ENCODE measurements at places on chromosomes 4 and X.
A peak's percentile ranks its signal among the peaks of the same experiment; 100 is the strongest.

DNA sequence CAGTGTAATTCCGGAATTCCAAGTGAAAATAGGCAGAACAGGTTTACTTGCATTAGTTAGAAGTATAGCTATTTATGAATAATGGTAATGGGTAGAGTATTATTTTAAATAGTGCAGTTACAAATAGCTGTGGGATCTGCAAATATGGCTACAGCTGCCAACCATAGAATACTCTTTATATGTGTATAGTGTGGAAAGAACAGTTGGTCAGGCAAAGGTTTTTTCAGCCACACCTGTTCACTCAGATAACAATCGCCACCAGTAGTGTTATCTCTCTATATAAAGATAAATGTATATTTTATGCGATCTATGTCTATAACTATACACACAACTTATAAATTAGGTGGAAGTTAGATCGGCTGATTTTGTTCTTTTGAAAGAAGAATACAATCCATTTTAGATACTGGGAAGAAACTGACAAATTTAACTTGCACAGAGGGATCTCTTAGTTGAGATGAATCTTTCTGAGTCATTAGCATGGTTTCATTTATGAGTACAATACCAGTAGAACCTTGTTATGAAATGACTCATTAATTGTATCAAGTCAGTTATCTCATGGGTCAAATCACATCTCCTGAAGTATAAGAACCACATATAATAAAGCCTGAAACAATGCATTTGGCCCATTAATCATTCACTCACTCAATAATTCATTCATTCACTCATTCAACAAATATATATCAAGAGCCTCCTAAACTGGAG is 100.9 kb upstream of the NR3C2 start:
- no peak for DNase-seq

DNA sequence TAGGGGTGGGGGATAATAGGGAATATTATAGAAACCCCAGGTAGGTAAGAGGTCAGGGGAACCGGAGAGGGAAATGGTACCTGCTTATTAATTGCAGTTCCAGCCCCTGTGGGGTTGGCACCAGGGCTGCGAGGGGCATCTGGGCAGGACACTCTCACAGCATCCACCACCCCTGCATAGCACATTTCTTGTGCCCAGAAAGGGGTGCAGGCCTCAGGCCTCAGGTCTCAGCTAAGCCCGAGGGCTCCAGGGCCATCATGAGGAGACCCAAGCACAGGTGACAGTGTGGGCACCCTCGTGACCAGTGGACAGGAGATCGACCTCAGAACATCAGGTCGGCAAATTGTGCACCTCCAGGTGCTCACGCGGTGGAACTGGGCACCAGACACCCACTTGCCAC is 164.7 kb downstream of the EVC2 start:
- DNase-seq = no peak

DNA sequence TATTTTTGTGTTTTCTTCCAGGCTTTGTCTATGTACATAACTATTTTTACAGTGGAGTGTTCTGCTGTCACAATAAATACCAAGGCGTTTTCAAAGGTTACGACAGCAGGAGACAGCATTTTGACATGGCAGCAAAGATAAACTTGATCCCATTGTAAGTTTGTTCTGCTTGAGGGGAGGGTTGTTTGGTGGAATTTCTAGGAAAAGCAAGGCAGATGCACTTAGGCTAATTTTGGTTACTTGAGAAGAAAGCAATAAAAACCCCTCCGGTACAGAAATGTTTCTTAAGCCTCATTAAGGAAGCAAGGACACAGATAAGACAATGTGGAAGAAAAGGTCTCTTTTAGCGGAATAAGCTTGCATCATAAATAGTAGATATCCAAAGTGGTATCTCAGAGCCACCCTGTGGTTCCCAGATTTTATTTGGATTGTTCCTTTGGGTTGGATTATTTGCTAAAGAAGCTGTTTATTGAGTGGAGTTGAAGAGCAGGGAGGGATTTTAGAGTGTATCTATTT is 54.3 kb downstream of the CLCN5 start:
- DNase-seq = no peak

DNA sequence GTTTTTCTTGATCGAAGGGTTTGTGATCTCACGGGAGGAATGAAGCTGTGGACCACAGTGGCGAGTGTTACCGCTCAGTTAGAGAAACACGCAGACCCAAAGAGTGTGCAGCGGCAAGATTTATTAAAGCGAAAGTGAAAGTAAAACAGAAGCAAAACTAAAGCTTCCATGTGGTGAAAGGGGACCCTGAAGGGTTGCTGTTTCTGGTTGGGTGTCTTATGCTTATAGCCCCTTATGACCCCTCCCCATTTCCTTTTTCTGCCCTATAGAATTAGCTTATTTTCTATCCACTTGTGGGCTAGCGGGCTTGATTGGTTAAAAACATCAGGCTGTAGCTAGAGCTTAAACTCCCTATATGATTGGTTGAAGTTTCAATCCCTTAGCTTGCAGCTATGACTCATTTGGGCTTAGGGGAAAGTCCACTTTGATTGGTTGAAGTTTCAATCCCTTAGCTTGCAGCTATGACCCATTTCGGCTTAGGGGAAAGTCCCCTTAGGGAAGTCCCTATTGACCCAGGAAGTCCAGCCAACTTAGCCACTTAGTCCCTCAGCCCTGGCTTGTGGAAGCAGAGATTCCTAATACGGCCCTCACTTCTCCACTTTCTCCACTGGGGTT is 171.2 kb upstream of the NWD2 start:
- DNase-seq = no peak

DNA sequence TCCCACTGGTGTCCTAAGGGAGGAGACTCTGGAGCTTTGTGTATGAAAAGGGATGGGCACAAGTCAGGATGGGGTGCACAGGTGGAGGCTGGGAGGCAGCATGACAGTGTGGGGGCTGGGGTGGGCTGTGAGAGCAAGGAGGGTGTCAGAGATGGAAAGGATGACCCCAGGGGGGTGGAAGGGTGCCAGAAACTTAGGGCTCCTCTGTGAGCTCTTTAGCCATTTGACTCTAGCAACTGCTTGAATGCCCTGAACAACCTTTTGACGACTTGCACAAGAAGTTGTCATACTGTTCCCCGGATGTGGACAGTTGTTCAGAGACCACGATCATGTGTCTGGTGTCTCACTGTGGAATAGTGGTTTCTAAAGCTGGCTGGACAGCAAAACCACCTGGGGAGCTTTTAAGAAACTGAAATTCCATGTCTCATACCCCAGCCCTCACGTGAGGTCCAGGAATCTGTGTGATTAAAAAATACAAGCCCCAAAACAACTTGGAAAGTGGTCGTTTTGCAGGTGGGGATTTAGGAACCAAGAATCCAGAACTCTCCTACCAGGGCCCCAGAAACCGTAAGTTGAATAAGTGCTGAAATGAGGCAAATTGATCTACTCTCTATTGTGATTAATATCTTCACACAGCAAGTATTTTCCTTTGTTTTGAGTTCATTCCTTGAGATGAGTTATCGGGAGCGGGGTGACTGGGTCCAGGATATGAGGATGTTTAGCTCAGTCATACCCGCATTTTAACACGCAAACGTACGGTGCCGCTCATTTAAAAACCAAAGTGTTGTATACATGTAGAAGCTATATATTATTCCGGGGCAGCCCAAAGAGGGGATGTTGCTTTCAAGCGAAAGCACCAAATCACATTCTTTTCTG is 3.4 kb downstream of the RHOH start:
- DNase-seq = peak; percentile 87

- DNase-seq = no peak
Measured at GRCh38 chrX:72057331-72057730, 74.4 kb downstream of the RTL5 start.

DNA sequence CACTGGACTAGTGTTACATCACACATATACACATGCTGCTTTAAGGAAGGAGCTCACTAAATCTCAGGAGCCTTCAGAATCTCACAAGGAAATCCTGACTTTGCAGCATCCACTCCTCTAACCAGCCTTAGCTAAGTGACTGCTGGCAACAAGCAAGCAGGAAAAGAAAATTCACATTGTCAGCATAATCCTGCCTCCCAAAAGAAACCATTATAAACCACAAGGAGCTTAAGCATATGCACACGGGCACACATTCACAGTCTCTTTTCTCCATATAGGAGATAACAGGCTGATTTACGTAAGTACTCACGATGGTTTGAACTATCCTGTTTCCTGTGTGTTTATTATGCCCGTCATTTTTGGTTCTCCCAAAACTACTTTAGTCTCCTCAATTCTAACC is 136.3 kb downstream of the TMEM144 start:
- no peak for DNase-seq

GRCh38 chr4:5887361-5888221 is 5.3 kb downstream of the CRMP1 start:
- no peak for DNase-seq

DNA sequence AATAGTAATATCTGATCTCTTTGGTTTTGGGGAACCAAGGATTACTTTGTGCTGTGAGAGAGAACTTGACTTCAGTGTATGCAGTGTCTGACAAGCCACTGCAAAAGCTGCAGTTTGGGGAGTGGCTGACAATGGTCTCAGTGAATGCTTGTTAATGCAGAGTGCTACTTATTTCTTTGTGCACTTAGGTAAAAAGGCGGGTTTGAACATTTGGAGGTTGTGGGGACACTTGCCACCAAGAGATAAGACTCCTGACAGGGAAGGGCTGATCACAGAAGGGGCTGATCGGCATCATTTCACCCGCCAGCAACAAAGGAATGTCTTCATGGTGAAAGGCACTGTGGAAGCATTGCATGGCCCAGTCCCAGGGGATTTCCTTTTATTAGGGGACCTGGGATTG is 28.6 kb upstream of the USP46 start:
- no peak for DNase-seq

- no peak for DNase-seq
Measured at GRCh38 chrX:133698298-133698697, 283.0 kb upstream of the GPC4 start.

DNA sequence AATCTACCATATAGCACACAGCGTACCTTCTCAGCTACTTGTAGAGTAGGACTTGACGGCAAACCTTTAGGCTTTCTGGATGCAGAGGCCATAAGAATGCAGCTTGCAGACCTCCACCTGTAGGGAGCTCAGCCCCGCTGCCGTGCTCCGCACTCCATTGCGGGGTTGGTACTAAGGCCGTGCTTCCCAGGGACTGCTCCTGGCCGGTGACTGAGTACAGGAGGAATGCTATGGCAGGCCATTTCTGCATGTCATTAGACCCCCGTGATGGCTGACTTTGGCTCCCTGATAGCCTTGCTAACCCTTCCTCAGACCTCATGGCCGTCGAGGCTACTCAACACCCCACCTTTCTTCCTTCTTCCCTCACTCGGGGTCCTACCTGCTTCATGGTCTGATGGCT is 26.4 kb downstream of the TIGD2 start:
- no peak for DNase-seq

DNA sequence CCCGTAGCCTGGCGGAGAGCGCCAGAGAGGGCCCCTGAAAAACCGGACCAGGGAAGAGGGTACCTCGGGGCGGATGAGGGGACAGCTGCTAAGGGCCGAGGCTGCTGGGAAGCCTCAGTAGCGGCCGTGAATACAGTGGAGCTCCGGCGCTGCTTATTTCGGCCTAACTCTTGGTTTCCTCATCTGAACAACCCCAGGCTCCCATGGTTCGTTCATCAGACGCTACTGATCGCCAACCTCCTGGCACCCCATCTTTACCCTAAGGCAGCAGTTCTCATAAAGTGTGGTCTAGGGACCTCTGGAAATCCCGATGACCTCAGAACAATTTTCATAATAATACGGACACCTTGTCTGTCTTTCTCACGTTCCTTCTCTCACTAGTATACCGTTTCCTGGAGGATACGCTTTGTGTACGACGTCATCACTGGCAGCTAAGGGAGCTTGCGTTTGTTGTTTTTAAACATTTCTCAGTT is 645 bp upstream of the RAB28 start:
- DNase-seq = no peak

DNA sequence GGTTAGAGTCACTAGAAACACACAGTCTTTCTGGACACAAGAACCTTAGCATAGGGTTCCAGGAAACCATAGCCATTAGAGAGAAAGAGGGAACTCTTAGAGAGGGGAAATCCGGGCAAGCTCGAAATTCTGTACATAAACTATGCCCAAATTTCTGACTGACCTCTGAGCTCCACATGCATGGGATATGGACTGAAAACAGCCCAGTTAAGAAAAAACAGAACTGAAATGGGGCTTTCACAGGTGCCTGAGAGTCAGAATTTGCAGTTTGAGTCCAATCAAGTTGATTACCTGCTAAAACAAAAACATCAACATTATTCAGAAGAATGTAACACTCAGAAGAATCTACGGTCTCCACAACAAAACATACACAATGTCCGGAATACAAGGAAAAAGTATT is 13.1 kb downstream of the DCHS2 start:
- no peak for DNase-seq

DNA sequence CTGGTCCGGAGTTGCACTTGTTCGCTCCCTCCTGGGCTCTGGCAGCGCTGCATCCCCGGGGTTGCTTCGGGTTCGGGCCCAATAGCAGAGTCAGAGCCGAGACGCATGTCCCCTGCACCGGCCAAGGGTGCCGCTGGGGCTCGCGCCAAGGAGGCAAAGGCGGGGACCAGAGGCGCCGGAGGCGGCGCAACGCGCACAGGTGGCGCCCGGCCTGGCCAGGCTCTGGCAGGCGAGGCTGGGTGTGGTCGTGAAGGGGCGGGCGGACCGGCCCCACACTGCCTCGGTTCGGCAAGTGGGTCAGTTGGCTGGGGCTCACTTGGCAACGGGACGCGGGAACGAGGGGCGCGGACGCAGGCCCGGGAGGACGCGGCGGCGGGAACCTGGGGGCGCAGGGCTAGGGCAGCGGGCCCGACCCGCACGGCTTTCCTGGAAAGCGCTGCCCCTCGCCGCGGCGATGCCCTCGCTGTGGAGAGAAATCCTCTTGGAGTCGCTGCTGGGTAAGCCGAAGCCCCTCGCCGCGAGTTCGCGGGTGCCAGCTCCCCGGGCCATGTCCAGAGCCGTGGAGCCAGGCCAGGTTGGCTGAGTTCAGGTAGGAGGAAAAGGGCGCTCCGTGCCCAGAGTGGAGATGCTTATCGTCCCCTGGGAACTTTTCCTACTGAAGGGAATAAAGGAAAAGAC is at the start of gene CWH43:
CWH43 (plus strand) TSS at position 300 of the 678 bp plus-strand sequence; CDS start at position 455, 155 bp downstream.
- no peak for DNase-seq

DNA sequence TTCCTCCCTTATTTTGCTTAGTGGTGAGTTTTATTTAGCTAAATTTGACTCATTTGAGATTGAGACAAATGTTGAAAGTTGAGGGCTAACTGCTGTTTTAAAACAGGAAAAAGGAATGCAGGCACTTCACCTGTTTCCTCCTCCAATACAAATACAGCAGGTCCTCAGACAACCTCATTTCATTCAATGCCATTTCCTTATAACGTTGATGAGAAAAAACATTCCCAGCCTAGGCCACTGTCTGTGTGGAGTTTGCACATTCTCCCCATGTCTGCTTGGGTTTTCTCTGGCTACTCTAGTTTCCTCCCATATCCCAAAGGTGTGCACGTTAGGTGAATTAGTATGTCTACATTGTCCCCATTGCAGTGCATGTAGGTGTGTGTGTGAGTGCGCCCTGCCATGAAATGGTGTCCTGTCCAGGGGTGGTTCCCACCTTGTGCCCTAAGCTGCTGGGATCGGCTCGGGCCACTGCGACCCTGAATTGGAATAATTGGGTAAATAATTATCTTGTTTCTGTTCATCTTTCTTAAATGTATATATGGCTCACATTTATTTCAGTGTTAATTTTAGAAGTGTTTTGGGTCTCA is 21.9 kb downstream of the SMAD1 start:
- DNase-seq = no peak

GRCh38 chr4:67939195-67939594 is 24.1 kb downstream of the TMPRSS11A start:
- DNase-seq = no peak

GRCh38 chr4:8665406-8666360 is 73.1 kb downstream of the CPZ start:
- no peak for DNase-seq

- DNase-seq = no peak
Measured at GRCh38 chr4:56229947-56230346, 157.3 kb downstream of the AASDH start.

Data from stimulated activated CD4-positive, alpha-beta T cell treated with anti-CD3 and anti-CD28 coated beads, Interleukin-1b, Interleukin-23, amount 100 ng/mL, for 48 hours (primary cell).